ENCODE measurements at places on chromosomes 1 and 21.

GRCh38 chr1:63782982-63783381, 9.2 kb downstream of the ROR1 start:
- H3K27ac ChIP-seq, result no peak overlapping the region
- H3K27me3 ChIP-seq, result peaks cover 8% of the 10 kb centered on the region
- H3K4me3 ChIP-seq, result no peak overlapping the region
- H3K4me1 ChIP-seq, result no peaks in the 10 kb centered on the region

- DNase-seq, result no peak
- H3K4me3 ChIP-seq, result no peak overlapping the region
- H3K4me1 ChIP-seq, result peaks cover 21% of the 10 kb centered on the region
- H3K27ac ChIP-seq, result no peak overlapping the region
These were observed 187.1 kb upstream of the CACYBP start for GRCh38 chr1:174812656-174813055.

DNA sequence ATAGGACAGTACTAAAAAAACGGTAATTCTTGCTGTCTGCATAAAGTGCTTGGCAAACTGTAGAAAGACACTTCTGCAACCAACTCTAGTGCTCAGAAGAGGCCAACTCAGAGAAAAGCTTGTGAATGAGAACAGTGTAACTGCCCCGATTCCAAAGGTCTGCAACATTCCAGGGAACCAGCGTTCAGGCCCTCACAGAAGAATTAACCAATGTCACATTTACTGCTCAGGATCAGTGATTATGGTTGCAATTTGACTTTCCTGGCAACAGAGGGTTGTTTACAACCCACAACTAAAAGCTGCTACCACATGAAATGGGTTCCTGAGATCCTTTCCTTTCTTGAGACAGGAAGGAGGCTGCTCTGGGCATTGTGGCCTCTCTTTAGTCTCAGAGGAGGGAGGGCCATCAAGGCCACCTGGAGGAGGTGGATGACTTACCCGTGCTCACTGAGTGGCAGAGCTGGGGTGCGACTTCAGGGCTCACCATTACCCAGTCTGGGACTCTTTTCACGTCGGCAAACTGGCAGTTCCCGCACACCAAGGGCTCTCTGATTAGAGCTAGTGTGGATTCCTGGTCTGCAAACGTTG, 15.3 kb downstream of the SRSF4 start:
- no peaks in the 10 kb centered on the region for H3K27me3 ChIP-seq

DNA sequence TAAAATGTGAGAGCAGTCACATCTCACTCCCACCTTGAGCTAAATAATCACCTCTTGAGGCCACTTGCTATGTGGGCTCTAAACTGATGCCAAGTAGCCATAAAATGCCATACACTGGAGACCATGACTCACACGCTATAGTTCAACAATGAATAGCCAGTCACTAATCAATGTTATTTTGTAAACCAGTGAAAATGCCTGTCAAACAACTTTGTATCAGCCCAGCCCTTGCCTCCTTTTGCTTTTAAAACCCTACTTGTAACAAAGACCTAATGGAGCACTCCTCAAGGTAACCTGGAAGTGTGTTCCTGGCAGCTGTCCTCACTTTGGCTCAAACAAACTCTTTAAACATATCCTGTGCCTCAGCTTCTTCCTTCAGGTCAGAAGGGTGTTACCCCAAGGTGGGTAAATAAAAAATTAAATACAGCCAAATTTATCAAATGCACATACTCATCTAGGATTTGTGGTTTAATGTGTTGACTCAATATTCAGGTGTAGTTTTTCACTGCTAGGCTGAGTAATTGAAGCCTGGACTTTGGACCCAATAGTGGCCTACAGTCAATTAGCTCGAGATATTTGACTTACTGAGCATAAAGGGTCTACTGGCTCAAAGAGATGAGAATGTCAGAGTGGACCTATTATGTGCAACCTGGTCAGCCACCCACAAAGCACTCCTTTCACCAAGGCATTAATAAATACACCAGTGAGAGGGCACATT, 154.3 kb downstream of the COQ8A start:
- no peak overlapping the region for H3K4me3 ChIP-seq
- H3K36me3 ChIP-seq, result no peaks in the 10 kb centered on the region
- DNase-seq, result no peak
- H3K27ac ChIP-seq, result no peak overlapping the region

DNA sequence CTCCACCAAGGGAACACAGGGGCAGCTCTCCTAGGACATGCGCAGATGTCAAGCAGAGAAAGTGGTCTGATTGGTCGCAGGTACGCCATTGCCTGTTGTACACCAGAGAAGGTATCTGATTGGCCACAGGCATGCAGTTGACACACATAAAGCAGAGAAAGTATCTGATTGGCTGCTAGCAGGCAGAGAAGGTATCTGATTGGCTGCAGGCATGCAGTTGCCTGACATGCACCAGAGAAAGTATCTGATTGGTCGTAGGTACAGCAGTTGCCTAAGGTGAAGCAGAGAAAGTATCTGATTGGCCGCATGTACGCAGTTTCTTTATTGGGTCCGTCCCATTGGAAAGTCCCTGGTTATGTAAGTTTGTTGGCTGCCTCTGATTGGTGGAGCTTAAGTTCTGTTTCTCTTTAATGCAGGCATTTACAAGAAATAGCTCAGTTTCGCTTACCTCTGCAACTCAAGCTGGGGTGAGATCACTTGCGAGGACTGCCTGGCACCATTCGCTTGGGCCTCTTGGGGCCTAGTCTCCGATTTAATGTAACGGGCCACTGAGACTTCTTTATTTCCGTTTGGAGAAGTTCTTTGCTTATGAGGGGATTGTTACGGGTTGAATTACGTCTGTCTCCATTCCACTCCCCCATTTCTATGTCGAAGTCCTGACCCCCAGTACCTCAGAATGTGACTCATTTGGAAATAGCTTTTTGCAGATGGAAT, 74.2 kb downstream of the SIK1 start:
- H3K36me3 ChIP-seq, result no peaks in the 10 kb centered on the region
- peaks cover 8% of the 10 kb centered on the region for H3K4me1 ChIP-seq
- no peaks in the 10 kb centered on the region for H3K27me3 ChIP-seq
- H3K27ac ChIP-seq, result peak overlapping the region; percentile 76
- peak; percentile 37 for DNase-seq

DNA sequence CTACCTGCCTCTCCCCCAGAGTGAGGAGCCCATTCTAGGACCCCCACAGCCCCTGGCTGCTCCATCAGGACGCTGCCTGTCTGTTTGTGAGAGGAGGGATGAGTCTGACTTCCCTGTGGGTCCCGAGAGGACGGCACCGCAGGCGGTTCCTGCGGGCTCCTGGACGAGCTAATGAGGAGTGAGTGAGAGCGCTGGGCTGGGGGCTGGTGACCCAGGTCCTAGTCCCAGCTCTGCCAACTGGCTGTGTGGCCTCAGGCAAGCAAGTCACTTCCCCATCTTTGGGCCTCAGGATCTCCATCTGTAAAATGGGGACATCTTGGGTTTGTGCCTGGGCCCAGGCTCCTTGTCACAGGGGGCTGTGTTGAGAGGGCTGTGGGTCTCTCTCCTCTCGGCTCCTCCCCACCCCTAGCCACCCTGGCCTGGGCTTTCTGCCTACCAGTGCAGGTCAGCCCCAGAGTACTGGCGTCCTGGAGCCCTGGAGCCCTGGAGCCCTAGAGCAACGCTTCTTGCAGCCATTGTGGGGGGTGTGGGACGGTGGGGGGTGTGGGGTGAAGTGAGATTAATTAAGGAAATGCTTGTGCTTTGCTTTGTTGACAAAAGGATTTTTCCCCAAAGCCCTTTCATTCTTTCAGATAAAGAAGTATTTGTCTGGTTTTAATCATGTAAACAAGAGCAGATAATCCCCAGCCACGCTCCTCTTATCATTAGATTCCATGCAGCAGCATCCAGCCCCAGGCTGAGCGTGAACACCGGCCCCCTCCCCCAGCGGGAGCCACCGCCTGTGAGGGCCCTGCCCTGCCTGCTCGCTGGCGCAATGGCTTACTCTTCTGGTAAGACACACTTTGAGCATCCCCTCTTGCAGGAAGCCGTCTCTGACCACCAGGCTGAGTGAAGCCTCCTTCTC, 26.8 kb downstream of the SLC1A7 start:
- H3K4me1 ChIP-seq, result peaks cover 8% of the 10 kb centered on the region
- DNase-seq, result no peak
- H3K4me3 ChIP-seq, result no peak overlapping the region
- H3K36me3 ChIP-seq, result no peaks in the 10 kb centered on the region
- no peak overlapping the region for H3K27ac ChIP-seq

DNA sequence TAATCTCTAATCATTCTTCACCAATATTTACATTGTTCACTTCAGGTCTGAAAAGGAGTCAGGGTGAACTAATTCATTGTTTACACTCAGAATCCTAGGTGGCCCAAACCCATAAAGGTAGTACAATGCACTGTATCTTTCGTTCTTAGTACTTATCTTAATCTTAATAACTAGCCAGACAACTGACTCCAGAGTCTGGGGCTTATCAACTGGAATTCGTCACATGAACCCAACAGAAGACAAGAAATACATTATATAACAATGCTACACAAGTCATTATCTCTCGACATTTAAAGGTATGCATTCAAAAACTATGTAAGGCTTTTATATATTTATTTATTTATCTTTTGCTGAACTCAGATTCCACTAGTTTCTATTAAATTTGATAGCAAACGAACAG, 125.9 kb upstream of the ESRRG start:
- DNase-seq, result no peak
- no peak overlapping the region for H3K4me3 ChIP-seq
- H3K4me1 ChIP-seq, result no peaks in the 10 kb centered on the region
- H3K27ac ChIP-seq, result no peak overlapping the region
- no peaks in the 10 kb centered on the region for H3K36me3 ChIP-seq

- no peak for DNase-seq
- peaks cover 21% of the 10 kb centered on the region for H3K36me3 ChIP-seq
- peaks cover 48% of the 10 kb centered on the region for H3K4me1 ChIP-seq
- H3K27ac ChIP-seq, result peak overlapping the region; percentile 99
These were observed 46.9 kb downstream of the RASSF5 start for GRCh38 chr1:206554211-206554610.

- H3K27me3 ChIP-seq, result no peaks in the 10 kb centered on the region
- DNase-seq, result no peak
- H3K4me1 ChIP-seq, result no peaks in the 10 kb centered on the region
- H3K36me3 ChIP-seq, result peaks cover 4% of the 10 kb centered on the region
These were observed 23.4 kb downstream of the CTBS start for GRCh38 chr1:84550826-84551225.
